ENCODE measurements at places on chromosomes 12 and 14. TPM values are rescaled to one million over a fixed set of nuclear protein-coding genes. Genes with fewer than 3 reads are reported as not detected.

TSPAN8 gene
- 15.3 TPM for total RNA-seq

SUSD6 gene
- 80.1 TPM for total RNA-seq

DNA sequence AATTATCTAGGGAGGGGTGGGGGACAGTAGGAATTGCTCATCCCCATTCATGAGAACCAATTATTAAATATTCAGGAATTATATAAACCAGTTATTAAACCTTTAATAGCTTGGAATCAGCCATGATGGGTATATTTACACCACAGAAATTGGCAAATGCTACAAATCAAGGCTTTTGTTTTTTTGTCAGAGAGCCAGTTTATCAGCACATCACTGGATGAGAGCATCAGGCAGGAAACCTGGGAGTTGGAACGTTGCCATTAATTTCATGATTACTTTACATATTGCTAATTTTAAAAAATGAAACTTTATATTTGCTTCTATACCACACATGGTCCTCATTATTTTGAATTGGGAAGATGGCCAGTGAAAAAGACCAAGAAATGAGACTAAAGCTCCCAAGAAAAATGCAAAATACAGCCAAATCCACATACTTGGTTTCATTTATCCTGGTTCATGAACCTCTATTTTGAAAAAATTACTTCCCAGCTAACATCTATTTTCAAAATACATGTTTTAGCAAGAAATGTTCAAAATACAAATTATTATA lies 48.4 kb downstream of the ATL1 start:
- no peaks in the 10 kb centered on the region for H3K27me3 ChIP-seq
- no peaks in the 10 kb centered on the region for H3K36me3 ChIP-seq
- no peak for DNase-seq
- H3K27ac ChIP-seq: no peak overlapping the region
- no peak overlapping the region for H3K4me3 ChIP-seq
- no peaks in the 10 kb centered on the region for H3K4me1 ChIP-seq

- H3K4me1 ChIP-seq: peaks cover 12% of the 10 kb centered on the region
- DNase-seq: no peak
- peaks cover 52% of the 10 kb centered on the region for H3K36me3 ChIP-seq
- no peaks in the 10 kb centered on the region for H3K27me3 ChIP-seq
- H3K27ac ChIP-seq: no peak overlapping the region
Measured at GRCh38 chr14:95472819-95473251, 43.6 kb downstream of the SYNE3 start.

DNA sequence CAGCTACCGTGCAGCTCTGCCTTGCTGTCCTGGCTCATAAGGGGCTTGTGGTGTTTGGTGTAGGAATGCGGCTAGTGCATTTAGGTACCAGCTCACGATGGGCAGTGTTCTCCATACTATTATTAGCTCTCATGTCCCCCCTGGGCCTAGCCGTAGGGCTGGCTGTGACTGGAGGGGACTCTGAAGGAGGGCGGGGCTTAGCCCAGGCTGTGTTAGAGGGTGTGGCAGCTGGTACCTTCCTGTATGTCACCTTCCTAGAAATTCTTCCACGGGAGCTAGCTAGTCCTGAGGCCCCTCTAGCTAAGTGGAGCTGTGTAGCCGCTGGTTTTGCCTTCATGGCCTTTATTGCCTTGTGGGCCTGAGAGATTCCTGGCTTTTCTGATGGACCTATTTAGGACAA lies 2.1 kb downstream of the SLC39A2 start:
- H3K4me3 ChIP-seq: no peak overlapping the region
- no peaks in the 10 kb centered on the region for H3K4me1 ChIP-seq
- DNase-seq: no peak
- no peak overlapping the region for H3K27ac ChIP-seq
- no peaks in the 10 kb centered on the region for H3K27me3 ChIP-seq
